ENCODE measurements at places on chromosomes 11 and 22.
A peak's percentile ranks its signal among the peaks of the same experiment; 100 is the strongest.

DNA sequence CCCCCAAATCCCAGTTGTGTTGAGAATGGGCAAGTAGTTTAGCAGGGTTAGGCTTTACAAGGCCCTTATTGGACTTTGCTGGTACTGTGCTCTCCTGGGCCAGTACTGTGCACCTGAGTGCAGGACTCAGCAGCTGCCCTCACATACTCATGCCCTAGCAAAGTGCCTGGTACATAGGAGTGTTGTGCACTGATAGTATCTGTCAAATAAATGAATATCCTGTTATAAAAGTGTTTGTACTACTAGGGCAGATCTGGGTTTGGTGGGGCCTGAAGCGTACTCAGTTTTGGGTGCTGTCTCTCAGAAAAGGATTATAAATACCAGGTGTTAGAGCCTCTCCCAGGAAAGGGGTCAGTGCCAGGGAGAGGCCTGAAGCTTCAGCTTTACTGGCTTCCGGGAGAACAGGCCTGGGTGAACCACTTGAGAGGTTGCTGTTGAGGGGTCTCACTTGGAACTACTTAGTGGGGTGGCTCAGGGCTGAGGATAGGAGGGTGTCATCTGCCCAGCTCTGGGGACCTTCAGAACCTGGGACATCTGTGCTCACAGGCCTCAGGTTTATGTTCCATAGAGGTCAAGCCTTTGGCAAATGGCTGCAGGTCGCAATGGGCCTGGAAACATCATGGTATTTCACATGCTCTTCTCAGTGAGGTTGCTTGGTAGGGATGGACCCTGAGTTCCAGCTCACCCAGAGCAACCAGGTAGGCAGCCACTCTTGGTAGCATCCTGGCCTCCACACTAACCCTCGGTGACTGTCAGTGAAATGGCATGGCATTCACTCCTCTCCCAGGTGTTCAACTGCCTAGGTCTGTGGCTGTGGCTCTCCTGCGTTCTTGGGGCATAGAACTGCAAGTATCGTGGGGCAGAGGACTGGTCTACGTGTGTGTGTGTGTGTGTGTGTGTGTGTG is 106.1 kb downstream of the ZBTB16 start:
- DNase-seq, result no peak

DNA sequence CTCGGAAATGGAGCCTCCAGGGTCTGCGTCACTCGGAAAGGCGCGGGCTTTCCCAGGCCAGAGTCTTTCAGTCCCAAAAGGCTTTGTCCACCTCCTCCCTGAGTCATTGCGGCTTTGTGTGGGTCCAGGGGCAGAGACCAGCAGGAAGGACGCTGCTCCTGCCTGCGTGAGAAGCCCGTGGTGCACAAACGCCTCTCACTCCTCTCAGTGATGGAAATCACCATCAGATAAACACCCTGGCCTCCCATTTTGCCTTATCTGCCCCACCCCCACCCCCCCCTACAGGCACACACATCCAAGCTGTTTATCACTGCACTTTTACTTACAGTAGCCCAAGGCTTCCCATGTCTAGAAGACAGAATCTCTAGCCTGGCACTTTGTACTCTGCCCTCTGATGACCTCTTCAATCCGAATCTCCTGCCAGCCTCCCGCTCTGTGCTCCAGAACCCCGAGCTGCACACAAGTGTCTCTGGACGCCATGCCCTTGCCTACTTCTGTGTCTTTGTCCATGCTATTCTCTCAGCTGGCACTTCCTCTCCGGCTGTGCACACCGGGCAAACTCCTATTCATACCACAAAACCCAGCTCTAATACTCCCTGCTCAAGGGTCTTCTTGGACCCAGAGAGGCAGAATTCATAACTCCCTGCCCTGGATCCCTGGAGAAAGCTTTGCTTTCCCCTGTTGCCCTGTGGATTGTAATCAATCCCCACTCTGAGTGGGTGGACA is 954.6 kb downstream of the TBC1D22A start:
- DNase-seq, result no peak

GRCh38 chr11:89205378-89205777 is 27.7 kb downstream of the TYR start:
- no peak for DNase-seq

DNA sequence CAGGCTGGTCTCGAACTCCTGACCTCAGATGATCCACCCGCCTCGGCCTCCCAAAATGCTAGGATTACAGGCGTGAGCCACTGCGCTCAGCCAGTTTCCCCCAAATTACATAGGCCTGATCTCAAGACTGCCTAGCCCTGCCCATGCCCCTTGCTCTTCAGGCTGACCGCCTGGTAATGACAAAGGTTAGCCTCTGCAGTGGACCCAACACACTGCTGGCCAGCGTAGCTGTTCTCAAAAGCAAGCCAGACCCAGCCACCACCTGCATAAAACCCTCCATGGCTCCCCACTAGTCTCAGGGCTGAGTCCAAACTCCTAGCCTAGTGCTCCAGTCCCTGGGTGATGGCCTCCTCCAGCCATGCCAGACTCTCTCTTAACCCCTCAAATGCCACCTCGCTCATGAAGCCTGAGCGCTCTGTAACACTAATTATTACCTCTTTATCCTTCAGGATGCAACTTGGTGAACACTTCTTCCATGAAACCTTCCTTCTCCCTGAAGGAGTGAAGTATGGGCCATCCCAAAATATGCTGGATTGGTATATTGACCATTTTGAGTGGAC is 836 bp upstream of the RSPH14 start:
- DNase-seq, result no peak

- peak; percentile 19 for DNase-seq
These were observed 74.4 kb downstream of the SLC36A4 start for GRCh38 chr11:93123351-93123898.

GRCh38 chr11:131713529-131714134 is 343.2 kb downstream of the NTM start:
- no peak for DNase-seq

- DNase-seq, result peak; percentile 4
These were observed 1.8 kb downstream of the LDHAL6A start for GRCh38 chr11:18457450-18457849.

DNA sequence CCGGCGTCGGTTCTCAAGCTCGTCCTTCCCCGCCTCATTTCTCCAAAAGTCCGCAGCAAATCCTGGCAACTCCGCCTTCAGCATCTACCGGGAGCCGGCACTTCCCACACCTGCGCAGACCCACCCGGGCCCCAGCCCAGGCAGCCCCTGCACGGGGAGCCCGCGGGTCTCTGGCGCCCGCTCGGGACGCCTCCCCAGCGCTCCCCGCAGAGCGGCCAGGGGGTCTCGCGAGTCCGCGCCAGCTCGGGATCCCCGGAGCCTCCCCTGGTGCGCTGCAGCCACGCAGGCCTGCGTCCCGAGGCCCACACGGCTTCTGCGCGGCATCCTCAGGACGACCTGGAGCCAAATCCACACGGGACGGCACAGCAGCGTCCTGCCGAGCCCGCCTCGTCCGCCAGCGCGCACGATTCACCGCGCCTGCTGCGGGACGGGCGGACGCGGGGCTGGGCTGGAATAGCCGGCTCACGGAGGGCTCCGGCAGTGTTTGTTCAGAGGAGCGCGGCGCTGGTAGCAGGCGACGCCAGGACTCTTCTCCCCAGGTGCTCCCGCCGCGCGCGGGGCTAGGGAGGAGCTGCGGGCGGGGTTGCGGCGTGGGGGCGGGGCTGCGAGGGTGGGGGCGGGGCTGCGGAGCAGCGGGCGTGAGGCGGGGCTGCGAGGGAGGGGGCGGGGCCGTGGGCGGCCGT is 816 bp upstream of the PHRF1 start:
- DNase-seq, result peak; percentile 23

- peak; percentile 90 for DNase-seq
These were observed at the start of gene CASP4 for GRCh38 chr11:104968355-104968855. TSS of gene CASP4 (minus strand) at chr11:104968574. CDS start at chr11:104968525, 49 bp downstream.

DNA sequence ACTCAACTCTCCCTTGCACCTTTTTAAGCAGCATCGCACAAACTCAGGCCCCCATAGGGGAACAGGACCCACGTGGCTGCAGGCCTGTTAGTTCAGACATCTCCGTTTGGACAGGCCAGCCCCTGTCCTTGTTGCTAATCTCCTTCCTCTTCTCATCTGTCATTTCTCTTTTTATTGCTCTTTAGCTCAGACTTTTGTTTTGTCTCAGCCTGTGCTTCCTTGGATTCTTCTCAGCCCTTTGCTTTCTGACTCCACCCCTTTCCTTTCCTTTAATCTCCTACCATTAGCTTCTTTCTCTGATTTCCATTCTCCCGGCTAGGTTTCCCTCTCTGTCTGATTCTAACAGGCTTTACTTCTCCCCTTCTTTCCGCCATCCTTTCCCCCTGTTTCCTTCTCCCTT is 68.7 kb downstream of the SCN3B start:
- DNase-seq, result no peak

GRCh38 chr11:42841556-42841955 is 470.2 kb upstream of the API5 start:
- DNase-seq, result no peak

GRCh38 chr11:5345831-5346230 is 2.5 kb upstream of the OR51B5 start:
- DNase-seq, result no peak

DNA sequence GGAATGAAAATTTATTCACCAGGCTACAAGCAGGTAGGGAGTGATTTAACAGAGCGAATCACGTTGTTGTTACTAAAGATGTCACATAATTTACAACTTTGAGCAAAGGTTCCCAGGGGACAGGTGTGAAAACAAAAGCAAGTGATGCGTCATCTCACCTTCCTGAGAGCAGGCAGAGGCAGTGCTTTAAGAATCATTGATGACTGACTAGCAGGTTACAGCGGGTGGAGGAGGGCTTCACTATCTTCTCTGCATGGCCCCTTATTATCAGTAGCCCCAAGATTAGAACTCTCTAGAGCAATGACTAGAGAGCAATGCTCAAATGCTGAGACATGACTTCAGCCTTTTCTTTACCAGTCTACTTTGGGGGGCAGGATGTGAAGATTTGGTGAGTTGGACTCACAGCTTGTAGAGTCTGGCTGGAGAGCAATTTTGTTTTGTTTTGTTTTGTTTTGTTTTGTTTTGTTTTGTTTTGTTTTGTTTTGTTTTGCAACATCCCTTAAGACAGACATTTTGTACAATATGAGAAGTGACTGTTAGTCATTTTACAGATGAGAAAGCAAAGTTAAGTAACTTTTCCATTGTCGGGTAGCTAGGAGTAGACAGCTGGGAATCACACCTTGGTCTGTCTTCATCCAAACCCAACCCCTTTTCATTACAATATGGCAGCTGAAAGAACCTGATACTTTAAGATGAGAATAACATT is 84.8 kb downstream of the SLC1A2 start:
- DNase-seq, result no peak

- peak; percentile 76 for DNase-seq
These were observed 12.7 kb downstream of the MED15 start for GRCh38 chr22:20520093-20520511.

GRCh38 chr11:36156161-36156816 is 132.9 kb downstream of the COMMD9 start:
- peak; percentile 20 for DNase-seq

DNA sequence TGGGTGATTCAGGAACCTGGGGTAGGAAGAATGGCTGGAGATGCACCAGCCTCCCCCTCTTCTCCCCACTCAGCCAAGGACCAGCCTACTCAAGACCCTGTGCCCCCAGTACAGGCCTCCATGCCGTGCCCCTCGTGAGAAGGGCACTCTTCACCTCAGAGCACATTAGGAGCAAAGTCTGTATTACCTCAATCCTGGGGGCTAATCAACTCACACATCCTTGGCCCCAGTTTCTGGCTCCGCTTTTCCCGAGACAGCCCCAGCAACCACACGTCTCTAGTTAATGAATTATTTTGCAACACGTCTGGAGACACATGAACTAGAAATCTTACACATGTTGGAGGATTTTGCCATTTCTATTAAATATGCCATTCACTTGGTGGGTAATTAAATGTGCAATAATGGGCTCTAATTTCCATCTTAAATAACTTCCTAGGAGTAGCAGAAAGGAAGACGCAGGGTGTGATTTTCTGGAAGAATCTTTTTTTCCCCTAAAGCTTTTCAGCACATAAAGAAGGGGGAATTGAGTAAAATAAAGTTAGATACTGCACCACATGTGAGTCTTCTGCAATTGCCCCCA is 63.0 kb downstream of the TMPRSS5 start:
- no peak for DNase-seq

DNA sequence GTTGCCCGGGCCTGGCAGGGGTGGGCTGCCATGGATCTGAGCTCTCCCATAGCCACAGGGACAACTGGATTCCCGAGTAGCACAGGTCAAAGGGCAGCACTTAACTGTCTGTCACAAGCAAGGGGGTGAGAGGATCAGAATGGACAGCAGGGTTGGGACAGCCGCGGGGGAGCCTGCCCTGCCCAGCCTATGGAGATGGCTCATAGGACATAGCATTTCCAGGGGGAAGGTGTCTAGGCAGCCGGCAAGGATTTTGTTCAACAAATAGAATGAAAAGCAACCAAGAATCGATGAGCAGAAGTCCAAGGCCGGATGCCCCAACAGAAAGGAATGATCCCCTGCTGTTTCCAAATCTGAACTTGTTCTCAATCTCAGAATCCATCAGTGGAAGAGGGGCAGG is 92.9 kb downstream of the RPS6KA4 start:
- DNase-seq, result no peak

DNA sequence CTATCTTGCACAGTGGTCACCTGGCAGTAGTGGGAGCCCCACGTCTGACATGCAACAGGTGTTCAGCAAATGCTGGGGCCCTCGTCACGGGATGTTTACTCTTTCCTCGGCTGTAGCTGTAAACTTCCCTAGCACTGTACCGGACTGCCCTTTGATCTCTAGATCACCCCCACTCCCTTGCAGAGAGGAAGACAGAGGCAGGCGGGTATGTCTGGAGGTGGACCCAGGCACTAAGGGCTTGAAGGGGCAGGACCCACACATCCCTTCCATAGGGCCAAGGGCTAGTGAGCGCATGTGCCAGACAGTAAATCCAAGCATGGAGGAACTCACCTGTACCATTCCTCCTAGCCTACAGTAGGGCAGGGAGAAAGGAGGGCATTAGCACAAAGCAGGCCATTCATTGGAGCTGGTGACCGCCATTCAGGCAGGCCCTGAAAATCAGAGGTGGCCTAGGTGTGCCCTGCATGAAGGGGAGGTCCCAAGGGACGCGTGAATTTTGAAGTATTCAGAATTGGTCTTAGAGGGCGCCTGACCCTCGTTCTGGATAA is 1.9 kb upstream of the SMTN start:
- DNase-seq, result no peak

GRCh38 chr11:19196432-19196831 is 5.4 kb downstream of the CSRP3 start:
- no peak for DNase-seq

- no peak for DNase-seq
These were observed 28.0 kb upstream of the C11orf96 start for GRCh38 chr11:43914466-43914865.

DNA sequence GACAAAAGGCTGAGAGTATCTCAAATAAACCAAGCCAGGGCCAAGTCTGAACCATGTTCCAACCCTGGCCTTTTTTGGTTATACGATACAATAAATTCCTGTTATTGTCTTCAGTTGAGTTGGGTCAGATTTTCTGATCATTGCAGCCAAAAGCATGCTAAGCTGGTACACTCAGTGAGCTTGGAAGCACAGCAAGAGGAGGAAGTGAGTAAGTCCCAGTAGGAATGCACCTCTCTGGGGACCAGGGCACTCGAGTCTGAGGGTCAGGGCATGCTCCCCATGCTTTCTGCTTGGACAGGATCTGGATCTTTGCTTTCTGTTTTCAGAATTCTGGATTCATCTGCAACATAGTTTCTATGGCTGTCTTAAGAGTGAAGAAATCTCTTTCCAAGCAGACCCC is 73.1 kb downstream of the TMPRSS5 start:
- DNase-seq, result peak; percentile 51

- no peak for DNase-seq
These were observed 34.5 kb upstream of the TH start for GRCh38 chr11:2205981-2206690.

GRCh38 chr11:27309046-27309445 is 54.0 kb downstream of the CCDC34 start:
- peak; percentile 87 for DNase-seq

- DNase-seq, result peak; percentile 3
These were observed 167.3 kb upstream of the PGR start for GRCh38 chr11:101296896-101297295.
